ENCODE measurements at places on chromosomes 3 and 15.

- DNase-seq: no peak
Measured at GRCh38 chr15:99021694-99022093, 14.1 kb upstream of the PGPEP1L start.

- DNase-seq: no peak
Measured at GRCh38 chr3:197753263-197753662, 3.6 kb downstream of the FYTTD1 start.

- no peak for DNase-seq
Measured at GRCh38 chr3:150666167-150666566, 37.6 kb downstream of the ERICH6 start.

GRCh38 chr15:68479870-68480269 is 47.9 kb upstream of the ITGA11 start:
- DNase-seq: no peak

DNA sequence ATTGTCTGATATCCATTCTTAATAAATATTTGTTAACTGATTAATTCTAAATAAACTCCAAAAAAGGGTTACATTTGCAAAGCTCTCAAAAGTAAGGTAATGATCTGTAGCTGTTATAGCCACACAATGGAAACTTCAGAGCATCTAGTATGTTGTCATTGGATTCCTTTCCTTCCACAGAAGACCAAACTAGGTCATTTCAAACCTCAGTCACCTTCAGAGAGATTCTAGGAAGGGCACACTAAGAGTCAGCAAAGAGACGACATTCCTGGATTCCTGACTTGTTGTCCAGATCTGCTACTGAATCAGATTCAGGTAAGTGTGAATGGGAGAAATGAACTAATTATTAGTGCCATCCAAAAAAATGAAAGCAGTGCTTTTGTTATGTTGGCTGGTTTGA is 3.0 kb upstream of the COL8A1 start:
- DNase-seq: no peak
